ENCODE measurements at places on chromosomes 2 and 18.

GRCh38 chr2:53442783-53443182 is 324.8 kb upstream of the CHAC2 start:
- DNase-seq: peak; percentile 54

GRCh38 chr2:85861180-85861579 is 27.6 kb downstream of the ST3GAL5 start:
- DNase-seq: no peak

DNA sequence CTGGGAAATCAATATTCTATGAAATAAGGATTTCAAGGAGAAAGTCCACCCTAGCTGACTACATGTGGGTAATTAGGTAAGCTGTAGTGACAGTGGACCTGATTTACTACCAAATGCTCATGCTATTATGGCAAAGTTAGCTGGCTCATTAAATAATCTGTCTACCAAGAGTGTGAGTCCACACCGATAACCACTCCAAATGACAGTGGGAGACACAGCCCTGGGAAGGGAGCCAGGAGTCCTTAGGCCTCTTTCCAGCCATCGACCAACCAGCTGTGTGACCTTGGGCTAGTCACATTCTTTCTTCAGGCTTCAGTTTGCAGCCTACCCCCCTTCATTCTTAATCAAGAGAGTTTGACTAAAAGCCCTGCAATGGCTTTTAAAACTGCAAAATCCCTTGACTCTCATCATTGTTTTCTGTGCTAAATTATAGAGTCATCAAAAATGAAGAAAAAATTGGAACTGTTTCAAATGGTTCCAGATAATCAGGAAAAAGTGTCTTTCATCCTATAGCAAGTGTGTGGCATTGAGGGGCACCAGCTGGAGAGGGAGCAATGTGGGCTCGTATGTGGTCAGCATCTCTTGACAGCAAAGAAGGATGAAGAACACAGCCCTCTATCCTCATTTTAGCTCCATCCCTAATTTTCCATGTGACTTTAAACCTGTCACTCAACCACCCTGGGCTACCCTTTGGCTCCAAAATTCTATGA is 45.6 kb upstream of the SLC14A2 start:
- no peak for DNase-seq

DNA sequence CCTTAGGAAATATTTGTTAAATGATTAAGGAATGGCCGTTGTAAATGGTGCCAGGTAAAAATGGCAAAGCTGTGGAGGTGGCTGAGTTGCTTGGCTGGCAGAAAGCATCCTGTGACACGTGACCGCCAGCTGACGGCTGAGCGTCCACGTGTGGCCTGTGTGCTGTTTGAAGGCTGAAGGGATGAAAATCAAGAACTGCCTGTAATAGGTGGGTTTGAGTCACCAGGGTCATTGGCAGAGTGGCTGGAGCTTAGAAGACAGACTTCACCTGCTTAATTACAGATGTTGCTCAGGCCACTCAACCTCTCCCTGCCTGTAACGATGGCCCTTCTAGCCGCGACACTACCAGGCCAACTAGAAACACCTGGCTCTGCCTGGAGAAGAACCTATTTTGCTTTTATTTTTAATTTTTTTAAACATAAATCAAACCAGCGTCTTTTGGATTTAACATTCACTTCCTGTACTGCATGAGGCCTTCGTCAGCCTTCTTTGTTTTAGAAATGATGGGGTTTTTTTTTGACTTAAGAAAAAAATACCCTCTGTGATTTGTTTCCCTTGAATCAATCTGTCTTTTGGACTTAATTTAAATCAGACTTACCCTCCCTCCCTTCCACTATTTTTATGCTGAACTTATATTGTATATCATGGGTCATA is 206.5 kb downstream of the PRKCE start:
- no peak for DNase-seq

GRCh38 chr2:199988151-199988550 is 32.8 kb downstream of the MAIP1 start:
- DNase-seq: peak; percentile 37

Measured in NCI-H526 (cell line).